Endothelial cell of umbilical vein (primary cell): ENCODE measurements at places on chromosomes 2 and 18. TPM values are rescaled to one million over a fixed set of nuclear protein-coding genes. Genes with fewer than 3 reads are reported as not detected.

GRCh38 chr2:41830600-41830999 is 217.2 kb upstream of the PKDCC start:
- DNase-seq = no peak

DNA sequence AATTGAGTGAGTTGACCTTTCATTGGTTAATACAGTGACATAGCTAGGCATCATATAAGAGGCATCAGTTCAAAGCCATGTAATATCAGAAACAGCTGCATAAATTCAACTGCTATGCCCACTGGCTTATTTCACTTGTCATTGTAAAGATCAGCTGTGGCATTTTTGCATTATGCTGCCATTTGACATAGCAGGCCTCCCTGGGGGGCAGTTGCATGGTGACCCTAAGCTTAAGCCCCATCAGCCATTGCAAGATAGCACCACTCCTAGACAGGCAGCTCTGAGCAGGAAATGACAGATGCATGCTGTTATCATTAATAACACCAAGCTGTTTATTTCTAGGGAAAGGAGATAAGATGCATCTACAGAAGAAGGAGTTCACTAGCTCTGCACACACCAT is 233.4 kb upstream of the CNTNAP5 start:
- no peak for DNase-seq

GPR39 gene
- total RNA-seq = 0.20 TPM in 1 of 2 replicates, not detected in the other

UGT1A5 gene
- total RNA-seq = not detected in 2 replicates

- no peak for DNase-seq
These were observed 13.6 kb downstream of the DCAF17 start for GRCh38 chr2:171447675-171448074.

MEX3C gene
- total RNA-seq = 45.2 and 45.7 TPM in 2 replicates

GRCh38 chr18:58091099-58091611 is 47.1 kb downstream of the NEDD4L start:
- no peak for DNase-seq

- no peak for DNase-seq
These were observed 164.5 kb downstream of the PTH2R start for GRCh38 chr2:208570851-208571763.

GRCh38 chr2:168730344-168730743 is 72.1 kb upstream of the NOSTRIN start:
- no peak for DNase-seq

DNA sequence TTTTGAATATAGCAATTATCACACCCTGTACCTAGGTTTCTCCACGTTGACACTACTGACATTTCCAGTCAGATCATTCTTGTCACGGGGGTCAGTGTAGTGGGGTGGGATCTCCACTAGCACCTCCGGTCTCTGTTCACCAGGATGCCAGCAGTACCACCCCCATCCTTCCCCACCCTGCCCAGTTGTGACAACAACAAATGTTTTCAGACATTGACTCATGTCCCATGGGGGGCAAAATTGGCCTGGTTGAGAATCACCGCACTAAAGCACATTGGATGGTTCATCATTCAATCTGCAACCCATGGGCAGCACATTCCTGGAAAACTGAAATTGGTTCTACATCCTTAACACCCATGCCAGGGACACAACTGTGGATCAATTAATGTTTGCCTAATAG is 32.3 kb downstream of the FEZ2 start:
- no peak for DNase-seq

LRRTM4 gene
- not detected in 2 replicates for total RNA-seq

- DNase-seq = peak; percentile 32
These were observed 48.2 kb upstream of the LGALSL start for GRCh38 chr2:64405581-64406406.

RNF149 gene
- total RNA-seq = 57.6 and 66.6 TPM in 2 replicates

GRCh38 chr2:121649149-121649595 is at the start of gene CLASP1:
CLASP1 (minus strand) TSS chr2:121649462; CDS start chr2:121605895, 43,567 bp downstream.
- DNase-seq = no peak

NOTO gene
- total RNA-seq = not detected in 2 replicates

FHL2 gene
- 178 and 197 TPM in 2 replicates for total RNA-seq

CRYGB gene
- total RNA-seq = not detected in 2 replicates

DNA sequence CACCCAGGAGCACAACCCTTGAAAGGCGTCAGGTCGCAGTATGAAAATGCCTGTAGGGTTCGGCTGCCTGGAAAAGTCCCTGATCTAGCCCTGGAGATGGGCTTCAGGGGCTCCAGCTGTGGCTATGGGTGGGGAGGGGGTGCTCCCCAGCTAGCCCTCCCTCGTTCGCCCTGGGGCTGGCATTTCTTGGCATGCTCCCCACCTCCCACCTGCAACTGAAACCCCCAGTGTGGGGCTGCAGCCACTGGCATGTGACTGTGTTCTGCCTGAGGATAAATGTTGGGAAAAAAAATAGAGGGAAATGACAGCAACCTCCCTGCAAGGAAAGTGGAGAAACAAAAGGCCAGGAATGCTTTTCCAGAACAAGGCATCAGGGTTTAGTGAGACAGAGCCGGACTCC is 109.2 kb downstream of the COPS8 start:
- DNase-seq = no peak

- peak; percentile 67 for DNase-seq
These were observed 23.6 kb upstream of the SLC9A4 start for GRCh38 chr2:102449370-102449974.

DNA sequence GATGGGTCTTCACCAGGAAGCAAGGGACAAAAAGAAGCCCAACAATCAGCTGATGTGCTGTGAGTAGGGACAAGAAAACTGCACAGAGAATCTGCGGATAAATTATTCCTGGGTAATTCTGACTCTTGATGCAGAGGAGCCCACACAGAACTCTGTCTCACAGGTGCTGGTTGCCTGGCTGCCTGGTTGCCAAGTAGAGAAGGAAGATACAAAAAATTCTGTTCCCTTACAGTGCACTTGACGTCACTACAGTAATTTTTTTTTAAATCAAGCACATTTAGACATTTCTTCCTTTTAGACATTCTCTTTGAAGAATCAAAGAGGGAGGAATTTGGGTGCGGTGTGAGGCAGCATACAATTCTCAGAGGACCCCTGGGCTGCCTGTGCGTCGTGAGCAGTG is 152.1 kb upstream of the SIX3 start:
- DNase-seq = no peak

IL36G gene
- total RNA-seq = not detected in 2 replicates

DNA sequence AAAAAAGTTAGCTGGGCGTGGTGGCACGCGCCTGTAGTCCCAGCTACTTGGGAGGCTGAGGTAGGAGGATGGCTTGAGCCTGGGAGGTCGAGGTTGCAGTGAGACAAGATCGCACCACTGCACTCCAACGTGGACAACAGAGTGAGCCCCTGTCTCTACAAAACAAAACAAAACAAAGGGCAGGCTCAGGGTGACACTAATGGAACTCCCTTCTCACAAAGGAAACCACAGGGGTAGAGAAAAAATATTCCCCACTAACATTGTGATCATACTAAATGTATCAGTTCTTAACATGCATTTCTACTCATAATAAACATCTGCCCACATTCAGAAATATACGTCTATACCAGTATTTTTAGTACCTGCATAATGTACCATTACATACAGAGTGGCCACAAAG is 21.1 kb downstream of the STAM2 start:
- no peak for DNase-seq

- peak; percentile 91 for DNase-seq
These were observed 10.9 kb upstream of the FHL2 start for GRCh38 chr2:105409717-105410116.

- DNase-seq = no peak
These were observed 319.7 kb downstream of the SOX11 start for GRCh38 chr2:6011921-6012320.

GRCh38 chr2:75424936-75425619 is 135.7 kb downstream of the EVA1A start:
- no peak for DNase-seq

DNA sequence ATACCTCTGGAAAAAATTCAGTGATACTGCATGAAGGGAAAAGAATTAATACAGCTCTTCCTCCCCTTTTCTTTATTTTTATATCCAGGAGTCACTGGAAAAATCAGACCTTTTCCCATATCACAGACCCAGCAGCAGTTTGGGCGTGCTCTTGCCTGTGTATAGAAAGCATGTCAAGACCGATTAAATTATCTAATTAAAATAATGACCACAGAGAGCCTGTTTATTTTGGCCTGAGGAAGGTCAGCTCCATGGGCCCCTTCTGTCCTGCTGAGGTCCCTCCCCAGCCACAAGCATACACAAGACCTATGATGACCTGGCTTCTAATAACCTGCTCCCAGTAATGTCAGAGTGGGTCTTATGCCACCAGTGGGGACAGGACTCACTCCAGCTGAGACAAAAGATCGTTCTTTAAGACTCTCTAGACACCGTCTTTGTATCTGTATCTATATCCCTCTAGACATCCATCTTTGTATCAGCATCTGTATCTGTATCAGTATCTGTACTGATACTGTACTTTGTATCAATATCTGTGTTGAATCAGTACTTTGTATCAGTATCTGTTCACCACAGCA is 147.8 kb downstream of the VAPA start:
- no peak for DNase-seq

DNA sequence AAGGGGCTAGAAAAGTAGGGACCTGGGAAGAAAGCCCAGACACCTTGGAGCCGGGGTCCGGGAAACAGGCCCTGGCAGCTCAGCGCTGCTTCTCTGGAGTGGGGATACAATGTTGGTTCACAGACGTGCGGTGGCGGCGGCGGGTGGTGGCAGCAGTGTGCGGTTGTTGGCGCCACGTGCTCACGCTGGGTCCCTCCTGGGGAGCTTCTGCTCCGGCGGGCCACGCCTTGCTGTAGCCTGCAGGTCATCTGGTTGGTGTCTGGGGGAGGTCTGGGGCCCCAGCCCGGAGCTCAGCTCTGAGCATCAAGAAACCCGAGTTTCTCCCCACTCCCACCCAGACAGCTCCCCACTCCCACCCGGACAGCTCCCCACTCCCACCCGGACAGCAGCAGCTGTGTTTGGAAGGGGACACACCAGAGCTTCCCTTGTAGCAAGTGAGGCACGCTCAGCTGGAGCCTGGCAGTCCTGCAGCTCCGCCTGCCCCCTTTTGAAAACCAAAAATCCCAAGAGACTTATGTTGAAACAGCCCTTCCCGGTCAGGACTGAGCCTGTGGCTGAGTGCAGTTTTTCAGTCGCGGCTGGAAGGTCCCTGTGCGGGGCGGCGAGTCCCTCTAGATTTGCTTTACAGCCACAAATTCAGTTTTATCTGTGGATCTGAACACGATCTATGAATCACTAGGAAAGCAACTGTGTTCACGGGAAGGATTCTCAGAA is 46.9 kb downstream of the NFATC1 start:
- no peak for DNase-seq

DNA sequence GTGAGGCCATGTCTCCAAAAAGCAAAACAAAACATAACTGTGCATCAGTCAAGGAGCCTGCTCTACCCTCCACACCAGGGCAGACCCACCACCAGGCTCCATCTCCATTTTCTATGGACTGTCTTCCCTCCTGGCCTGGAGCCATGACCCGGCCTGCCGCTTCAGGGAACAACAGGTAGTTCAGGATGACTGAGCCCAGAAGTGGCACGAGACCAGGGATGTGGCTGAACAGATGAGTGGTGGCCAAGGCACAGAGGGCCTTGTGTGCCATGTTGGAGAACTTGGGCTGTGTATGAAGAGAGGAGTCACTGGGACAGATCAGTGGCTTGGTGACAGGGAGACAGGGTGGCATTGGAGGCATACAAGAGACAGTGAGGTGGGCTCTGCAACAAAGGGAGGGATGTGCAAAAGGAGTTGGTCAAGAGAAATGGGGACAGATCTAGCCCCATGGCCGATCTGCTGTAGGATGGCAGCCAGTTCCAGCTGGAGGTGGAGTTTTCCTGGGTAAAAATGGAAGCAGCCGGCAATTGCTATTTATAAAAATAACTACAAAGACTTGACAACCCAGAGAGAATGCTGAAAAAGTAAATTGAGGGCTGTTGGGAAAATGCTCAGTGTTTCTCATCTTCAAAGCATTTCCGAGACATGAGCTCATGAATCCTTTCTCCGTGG is 35.0 kb downstream of the TMEM177 start:
- no peak for DNase-seq

- DNase-seq = no peak
These were observed 492.5 kb upstream of the ID2 start for GRCh38 chr2:8189316-8189715.

ESPNL gene
- total RNA-seq = not detected in 2 replicates

HOXD12 gene
- not detected in 2 replicates for total RNA-seq

GRCh38 chr2:105184420-105184819 is 57.1 kb upstream of the GPR45 start:
- no peak for DNase-seq

- DNase-seq = peak; percentile 28
These were observed 62.6 kb upstream of the STK17B start for GRCh38 chr2:196233805-196234475.

DNA sequence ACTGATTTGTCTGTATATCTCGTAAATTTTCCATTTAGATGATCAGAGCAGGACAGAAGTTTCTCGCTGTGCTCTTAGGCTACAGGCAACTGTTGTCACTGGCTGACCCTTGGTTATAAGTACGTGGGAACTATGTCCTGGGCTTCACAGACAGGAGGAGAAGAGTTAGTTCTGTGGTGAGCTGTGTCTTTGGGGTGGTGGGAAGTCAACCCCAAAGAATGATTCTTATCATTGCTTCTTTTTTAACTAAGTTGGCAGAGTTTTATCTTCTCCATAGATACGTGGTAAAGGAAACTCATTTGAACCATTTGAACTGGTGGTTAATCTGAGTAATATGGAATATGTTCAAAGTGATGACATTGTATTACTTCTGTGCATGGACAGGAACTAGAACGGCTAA is 230.6 kb upstream of the EPAS1 start:
- DNase-seq = peak; percentile 47

DNA sequence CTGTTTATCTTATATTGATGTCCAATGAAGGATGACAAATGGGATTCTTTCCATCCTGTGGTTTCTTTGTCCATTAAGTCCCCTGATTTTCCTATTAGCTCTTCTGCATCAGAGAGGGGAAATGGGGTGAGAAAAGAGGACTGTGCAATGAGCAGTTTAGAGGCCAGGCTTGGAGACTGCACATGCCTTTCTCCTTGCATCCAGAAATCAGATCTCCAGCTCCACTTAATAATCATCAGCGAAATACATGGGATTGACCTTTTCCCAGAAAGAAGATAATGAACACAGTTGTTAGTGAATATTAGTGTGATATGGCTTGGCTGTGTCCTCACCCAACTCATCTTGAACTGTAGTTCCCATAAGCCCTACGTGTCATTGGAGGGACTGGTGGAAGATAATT is 697.4 kb downstream of the CBLN2 start:
- no peak for DNase-seq

RUFY4 gene
- total RNA-seq = not detected in 2 replicates

DNA sequence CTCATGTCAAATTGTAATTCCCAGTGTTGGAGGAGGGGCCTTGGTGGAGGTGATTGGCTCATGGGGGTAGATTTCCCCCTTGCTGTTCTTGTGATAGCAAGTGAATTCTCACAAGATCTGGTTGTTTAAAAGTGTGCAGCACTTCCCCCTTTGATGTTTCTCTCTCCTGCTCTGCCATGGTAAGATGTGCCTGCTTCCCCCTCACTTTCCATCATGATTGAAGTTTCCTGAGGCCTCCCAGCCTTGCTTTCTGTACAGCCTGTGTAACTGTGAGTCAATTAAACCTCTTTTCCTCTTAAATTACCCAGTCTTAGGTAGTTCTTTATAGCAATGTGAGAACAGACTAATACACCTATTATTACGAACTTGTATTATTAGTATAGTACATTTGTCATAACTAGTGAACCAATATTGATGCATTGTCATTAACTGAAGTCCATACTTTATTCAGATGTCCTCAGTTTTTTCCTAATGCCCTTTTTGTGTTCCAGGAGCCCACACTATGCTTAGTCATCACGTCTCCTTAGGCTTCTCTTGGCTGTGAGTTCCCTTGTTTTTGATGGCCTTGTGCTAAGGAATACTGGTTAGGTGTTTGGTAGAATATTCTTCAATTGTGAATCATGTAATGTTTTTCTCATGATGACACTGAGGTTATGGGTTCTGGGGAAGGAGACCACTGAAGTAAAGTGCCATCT is 4.5 kb upstream of the MAP3K2 start:
- no peak for DNase-seq
